Stimulated activated CD4-positive, alpha-beta T cell treated with anti-CD3 and anti-CD28 coated beads, Interleukin-12 subunit alpha, Interleukin-12 subunit beta, amount 100 ng/mL, for 24 hours (primary cell): ENCODE measurements at places on chromosomes 11 and 22.
A peak's percentile ranks its signal among the peaks of the same experiment; 100 is the strongest.

DNA sequence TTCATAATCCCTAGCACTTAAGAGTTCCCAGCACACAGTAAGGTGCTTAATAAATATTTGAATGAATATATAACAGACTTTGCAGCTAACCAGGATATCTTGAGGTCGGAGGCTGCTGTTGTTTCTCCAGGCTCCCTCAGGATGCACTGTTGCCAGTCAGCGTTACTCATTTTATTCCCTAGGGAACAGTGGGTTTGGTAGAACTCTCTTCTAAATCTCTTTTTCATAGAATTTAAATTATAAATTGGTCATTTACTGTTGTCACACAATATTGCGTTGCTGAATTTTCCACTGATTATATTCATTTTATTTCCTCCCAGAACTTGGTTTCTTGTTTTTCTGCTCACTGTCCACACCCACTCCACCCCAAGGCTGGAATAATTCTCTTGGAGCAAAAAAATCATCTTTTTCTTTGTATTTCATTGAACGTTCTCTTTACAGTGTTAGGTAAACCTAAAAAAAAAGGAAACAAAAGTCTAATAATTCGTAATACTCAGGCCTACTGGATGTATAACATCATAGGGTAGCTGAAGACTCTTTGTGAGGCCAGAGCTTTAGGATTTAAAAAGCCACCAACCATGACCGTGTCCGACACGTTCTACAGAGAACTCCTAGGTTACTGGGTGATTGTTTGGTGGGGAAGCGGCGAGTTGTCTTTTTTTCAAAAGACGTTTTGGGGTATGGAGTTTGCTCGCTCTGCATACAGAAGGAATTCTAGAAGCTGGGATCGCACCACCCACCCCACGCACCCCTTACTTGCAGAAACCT lies 766 bp upstream of the CAPRIN1 start:
- DNase-seq: no peak

- no peak for DNase-seq
These were observed 16.1 kb upstream of the OR52K1 start for GRCh38 chr11:4466131-4466870.

GRCh38 chr22:36430863-36431262 lies 43.1 kb upstream of the MYH9 start:
- DNase-seq: no peak

DNA sequence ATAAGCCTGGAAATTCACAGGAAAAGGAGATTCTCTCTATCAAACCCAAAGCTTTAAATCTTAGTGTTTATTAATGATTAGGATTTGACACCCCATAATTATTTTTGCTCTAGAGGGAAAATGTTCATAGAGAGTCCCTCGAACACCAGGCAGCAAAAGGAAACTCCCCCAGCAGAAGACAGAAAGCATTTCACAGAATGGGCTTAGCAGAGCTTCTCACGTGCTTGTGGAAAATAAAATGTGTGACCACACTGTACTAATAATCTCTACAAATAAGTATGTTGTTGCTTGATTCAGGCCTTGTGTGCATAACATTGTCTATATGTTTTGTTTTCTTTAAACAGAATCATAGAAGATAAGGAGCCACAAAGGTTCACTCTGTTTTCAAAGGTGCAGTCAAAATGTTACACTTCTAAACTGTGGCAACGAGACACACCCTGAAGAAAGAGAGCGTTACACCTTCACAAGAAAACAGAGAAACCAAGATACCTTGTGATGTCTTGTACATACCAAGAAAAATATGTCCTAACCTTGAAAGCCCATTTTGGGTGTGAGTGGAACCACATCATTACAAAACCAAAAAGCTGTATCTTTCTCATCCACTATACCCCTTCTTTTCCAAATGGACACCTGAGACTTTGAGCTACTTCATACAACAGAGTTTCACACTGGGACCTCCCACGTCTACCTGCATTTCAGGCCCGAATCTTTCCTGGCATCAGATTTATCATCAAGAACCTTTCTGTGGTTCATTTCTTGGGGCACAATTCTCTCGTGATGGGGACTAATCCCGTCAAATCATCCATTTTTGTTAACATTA lies 282.5 kb downstream of the ETS1 start:
- DNase-seq: no peak

- no peak for DNase-seq
These were observed 245.6 kb downstream of the BLID start for GRCh38 chr11:121870206-121871045.

- DNase-seq: no peak
These were observed 325.1 kb upstream of the MPPED2 start for GRCh38 chr11:30911247-30911646.

DNA sequence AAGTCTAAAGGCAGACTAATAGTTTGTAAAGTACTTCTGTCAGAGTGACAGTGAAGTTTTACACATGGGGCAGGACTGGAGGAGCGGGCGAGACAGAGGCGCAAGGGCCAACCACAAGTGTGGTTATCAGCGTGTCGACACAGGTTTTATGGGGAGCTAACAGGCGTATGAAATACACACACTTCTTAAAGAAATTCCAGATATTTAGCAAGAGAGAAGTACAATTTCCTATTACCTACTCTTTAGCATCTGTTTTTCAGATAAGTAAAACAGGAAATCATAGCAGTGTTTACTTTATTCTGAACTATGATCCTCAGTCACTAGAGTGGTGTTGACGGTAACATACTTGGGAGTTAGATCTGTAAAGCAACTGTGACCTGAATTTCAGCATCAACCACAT lies 22.5 kb downstream of the VSIG10L2 start:
- no peak for DNase-seq

DNA sequence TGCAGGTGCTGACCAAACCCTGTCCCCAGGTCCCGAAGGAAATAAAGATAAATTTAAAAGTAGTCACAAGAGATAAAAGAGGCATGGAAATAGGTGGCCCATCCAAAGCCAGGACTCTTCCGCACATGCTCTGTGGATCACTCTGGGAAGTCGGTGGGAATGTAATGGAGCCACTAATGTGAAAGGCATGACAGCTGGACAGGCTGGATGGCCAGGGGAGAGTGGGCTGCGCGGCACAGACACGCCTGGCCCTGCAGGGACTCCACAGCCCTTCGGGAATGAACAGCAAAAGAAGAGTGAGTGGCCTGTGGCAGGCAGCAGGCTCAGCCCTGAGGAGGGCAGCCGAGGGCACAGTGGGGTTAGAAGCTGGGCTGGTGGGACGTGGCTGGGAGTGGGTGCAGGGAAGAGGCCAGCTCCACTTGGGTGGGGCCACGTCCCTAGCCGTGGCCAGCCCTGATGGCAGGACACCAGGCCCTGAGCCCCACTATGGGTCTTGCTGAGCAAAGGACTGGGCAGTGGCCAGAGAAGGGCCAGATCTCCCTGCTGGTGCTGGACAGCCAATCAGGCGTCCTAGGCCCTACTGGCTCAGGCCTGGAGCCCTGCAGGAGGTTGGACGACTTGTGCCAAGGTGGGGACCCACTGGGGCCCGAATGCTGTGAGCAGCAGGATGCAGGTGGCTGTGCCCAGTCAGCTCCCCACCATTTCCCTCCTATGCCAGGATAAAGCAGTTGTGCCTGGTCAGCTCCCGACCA lies 31.3 kb upstream of the GNB1L start:
- no peak for DNase-seq

- no peak for DNase-seq
These were observed 113.0 kb upstream of the SYT13 start for GRCh38 chr11:45399166-45399565.

GRCh38 chr22:40432625-40433024 lies 62.2 kb downstream of the SGSM3 start:
- no peak for DNase-seq

GRCh38 chr11:6142936-6143335 lies 27.2 kb downstream of the OR52B2 start:
- DNase-seq: no peak

DNA sequence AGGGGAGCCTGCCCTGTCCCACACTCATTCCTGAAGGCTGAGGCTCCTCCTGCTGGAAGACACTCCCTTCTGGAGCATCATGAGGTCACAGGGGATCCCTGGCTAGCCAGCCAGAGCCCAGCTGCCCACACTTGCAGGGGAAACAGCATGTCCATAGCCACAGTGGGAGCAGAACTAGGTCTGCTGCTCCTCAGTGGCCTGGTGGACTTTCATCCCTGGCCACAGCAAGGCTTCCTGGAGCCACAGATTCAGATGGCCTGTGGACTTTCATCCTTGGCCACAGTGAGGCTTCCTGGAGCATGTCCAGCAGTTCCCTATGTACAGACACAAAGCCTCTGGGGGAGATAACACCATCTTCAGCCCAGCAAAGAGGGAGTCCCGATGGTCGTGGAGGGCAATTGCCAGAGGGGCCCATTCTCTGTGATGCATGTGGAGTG lies 5.9 kb upstream of the APOL6 start:
- DNase-seq: no peak

- no peak for DNase-seq
These were observed 3.8 kb downstream of the CSNK1E start for GRCh38 chr22:38313384-38313955.

DNA sequence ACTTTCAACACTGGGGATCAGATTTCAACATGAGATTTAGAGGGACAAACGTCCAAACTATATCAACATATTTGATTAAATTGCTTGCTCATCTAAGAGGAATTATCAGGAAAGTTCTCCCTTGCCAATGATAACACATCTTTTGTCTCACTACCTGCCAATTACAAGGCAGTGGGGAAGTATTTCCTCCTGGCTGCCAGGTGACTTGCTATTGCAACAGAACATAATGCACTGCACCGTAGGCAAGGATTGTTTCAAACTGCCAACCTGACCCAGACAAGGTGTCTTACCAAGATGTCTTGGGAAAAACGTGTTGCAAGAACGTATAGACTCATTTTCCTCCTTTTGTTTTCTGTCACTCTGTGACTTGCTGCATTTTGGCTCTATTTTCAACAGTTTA lies 711.6 kb downstream of the METTL15 start:
- no peak for DNase-seq

DNA sequence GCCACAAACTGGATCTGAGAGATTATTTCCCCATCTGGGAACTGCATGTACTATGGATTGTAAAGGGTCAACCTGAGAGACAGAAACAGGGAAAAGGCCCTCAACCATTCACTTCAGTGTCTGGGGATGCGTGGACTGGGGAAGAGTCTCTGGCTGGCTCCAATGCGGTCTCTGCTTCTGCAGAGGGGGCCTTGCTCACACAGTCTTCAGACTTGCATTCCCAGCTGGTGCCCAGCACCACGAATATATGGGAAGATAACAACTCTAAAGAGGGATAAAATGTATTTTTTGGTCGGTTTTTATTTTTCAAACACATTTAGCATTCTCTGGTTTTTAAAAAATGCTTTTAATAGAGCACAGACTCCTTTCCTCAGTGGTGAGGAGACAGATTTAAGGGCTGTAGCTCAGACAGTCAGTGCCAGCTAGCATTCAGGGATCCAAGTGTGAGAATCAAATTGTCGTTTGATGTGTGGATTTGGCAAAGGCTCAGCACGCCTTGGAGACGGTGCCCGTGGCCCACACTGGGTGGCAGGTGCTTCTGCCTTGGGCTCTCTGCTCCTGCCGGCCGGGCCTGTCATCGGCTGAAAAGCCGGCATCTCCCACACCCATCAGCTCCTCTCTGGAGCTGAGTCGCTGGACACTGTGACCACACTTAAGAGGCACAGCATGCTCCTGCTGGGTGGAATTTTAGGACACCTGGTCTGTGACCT lies 8.0 kb upstream of the EFCAB6 start:
- no peak for DNase-seq

- DNase-seq: no peak
These were observed 21.8 kb downstream of the NARS2 start for GRCh38 chr11:78552881-78553280.

- DNase-seq: no peak
These were observed 231.7 kb downstream of the DYNC2H1 start for GRCh38 chr11:103340956-103341355.

- DNase-seq: no peak
These were observed 201.4 kb downstream of the ADAMTS15 start for GRCh38 chr11:130649801-130650200.

DNA sequence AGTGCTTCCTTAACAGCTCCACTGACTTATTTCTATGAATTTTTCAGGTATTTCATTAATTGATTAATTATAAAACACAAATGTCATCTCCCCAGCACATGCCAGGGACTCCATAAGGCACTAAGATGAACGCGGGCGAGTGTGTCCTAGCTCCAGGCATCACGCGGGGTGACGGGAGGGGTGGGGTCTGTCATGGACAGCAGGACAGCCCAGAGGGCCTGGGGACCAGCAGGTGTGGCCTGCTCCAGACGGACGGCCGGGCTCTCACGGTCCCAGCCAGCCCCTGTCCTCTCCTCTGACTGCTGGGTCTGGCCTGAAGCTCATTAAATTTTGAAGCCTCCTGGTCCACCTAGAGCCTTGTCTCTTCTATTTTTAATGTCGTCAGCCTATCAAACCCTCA lies 531.1 kb downstream of the BRD1 start:
- no peak for DNase-seq

DNA sequence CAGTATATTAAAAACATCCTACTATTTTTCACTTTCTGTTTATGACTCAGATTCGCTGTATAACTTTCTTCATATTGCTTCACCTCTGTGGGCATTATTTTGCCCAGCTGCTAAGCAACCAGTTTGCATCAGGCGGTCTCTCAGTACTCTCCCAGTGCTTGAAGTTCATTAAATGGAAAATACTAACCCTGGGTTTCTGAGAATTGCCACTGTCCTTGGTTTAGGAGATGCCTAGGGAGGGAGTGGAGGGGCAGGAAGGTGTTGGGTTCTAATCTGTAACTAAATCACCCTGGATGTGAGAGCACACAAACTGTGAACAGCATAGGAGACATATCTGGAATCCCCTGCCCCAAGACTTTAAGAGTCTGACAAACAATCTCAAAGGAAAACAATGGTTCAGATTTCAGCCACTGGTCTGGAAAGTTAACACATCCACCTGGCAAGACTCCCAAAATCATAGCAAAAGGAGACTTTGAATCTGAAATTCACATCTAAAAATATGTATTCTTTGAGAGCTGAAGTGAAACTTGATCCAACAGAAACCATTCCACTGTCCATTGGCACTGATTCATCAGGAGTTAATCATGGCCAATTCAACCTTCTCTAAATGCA lies 540.0 kb downstream of the SOX6 start:
- DNase-seq: peak; percentile 0

- DNase-seq: no peak
These were observed 47.2 kb downstream of the LRFN4 start for GRCh38 chr11:66904055-66904454.

- no peak for DNase-seq
These were observed 137.2 kb downstream of the COMMD9 start for GRCh38 chr11:36151933-36152580.

- no peak for DNase-seq
These were observed 116.4 kb downstream of the TYR start for GRCh38 chr11:89293965-89294679.

GRCh38 chr11:129313541-129314297 lies 61.9 kb upstream of the BARX2 start:
- DNase-seq: no peak

GRCh38 chr11:13721760-13722159 lies 53.3 kb downstream of the FAR1 start:
- no peak for DNase-seq

GRCh38 chr11:827897-828192 lies at the start of gene CRACR2B:
TSS of gene CRACR2B (plus strand) at chr11:827919. CDS start at chr11:828608, 689 bp downstream.
- DNase-seq: no peak

GRCh38 chr22:50150161-50151129 lies 20.1 kb upstream of the PANX2 start:
- DNase-seq: no peak
